ENCODE measurements at places on chromosomes 5 and 9. TPM values are rescaled to one million over a fixed set of nuclear protein-coding genes. Genes with fewer than 3 reads are reported as not detected.

GRCh38 chr5:127223256-127223974 lies 67.2 kb upstream of the MEGF10 start:
- no peaks in the 10 kb centered on the region for H3K27me3 ChIP-seq
- no peak for DNase-seq
- no peaks in the 10 kb centered on the region for H3K36me3 ChIP-seq
- H3K4me3 ChIP-seq: no peak overlapping the region

GRCh38 chr5:168314735-168315411 lies 23.4 kb downstream of the WWC1 start:
- no peaks in the 10 kb centered on the region for H3K4me1 ChIP-seq
- H3K36me3 ChIP-seq: no peaks in the 10 kb centered on the region
- no peaks in the 10 kb centered on the region for H3K27me3 ChIP-seq
- H3K27ac ChIP-seq: no peak overlapping the region
- no peak for DNase-seq

Gene NUP188
- total RNA-seq: 37.1 TPM

DNA sequence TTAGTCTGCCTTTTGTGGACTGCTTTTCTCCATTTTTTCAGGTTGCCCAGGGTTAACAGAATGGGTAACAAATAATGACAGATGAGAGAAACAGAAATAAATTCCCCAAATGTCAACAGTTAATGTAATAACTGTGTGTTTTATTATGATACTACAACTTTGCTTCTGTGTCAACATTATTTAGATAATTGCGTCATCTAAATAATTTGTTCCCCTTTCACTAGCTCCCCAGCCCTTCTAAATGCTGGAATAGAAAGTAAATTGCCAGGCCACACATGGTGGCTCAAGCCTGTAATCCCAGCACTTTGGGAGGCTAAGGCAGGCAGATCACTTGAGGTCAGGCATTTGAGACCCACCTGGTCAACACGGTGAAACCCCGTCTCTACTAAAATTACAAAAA lies 53.5 kb downstream of the RNF38 start:
- no peaks in the 10 kb centered on the region for H3K27me3 ChIP-seq
- H3K4me1 ChIP-seq: no peaks in the 10 kb centered on the region
- no peak overlapping the region for H3K27ac ChIP-seq
- H3K36me3 ChIP-seq: peaks cover 3% of the 10 kb centered on the region
- no peak for DNase-seq
- no peak overlapping the region for H3K4me3 ChIP-seq

Gene SPATA31A3
- not detected for total RNA-seq

DNA sequence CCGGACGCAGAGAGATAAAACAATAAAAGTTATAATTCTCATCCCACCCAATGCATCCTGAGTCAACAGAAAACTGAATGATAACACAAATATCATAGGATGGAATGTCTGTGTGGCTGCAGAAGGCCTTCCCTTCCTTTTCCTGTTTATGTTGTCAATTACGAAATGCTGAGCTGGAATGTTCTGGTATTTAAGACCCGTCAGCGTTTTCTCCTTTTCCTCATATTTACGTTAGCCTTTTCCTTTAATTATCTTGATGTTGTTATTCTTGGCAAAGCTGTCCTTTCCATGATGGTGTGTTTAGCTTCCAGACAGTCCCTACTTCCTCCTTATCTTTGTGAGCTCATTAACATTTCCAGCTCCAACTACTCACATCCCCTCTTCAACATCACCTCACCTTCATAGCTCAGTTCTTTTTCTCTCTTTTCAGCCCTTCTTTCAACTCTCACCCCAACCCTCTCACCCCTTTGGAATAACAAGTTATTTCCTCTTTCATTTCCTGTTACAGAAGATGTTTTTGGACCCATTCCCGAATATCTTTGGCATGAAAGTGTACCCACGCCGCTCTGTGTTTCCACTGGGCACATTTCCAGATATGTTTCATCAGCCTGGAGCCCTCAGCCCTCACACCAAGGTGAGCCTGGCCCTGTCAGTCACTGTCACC lies 221.6 kb downstream of the NR2F1-AS1 start:
- H3K4me1 ChIP-seq: no peaks in the 10 kb centered on the region
- H3K4me3 ChIP-seq: no peak overlapping the region
- no peaks in the 10 kb centered on the region for H3K27me3 ChIP-seq
- DNase-seq: no peak

DNA sequence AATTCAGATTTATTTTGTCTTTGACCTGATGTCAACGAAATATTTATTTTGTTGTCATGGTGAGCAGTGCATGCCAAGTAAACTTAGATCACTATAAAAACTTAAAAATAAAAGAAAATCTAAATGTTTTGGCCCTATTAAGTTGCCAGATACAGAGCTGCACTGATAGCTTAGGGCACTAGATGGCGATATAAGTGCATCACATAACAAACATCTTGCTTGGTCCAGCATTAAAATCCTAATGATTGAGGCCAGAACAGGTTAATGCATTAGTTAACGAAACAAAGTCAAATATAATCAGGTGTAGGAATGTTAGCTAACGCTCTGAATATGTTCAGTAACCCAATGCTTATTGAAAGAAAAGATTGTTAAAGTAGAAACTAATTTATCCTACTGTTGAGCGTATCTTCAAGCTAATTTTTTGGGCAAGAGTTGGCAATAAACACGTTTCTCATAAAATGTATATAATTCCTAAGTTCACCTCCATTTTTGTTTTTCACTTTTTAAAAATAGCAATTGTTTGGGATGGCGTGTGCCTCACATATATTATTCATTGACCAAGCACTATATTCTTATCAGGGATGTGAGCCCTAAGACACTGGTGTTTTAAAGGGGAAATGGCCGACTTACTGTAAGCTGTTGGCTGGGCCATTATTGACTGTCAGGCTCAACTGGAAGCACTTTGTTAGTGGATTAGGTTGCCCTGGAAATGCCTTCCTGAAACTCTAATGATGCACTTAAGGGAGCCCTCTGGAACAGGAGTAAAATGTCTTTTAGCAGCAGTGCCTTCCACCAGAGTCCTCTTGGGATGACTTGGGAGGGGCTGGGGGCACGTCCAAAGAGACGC lies 33.3 kb downstream of the KCTD16 start:
- no peaks in the 10 kb centered on the region for H3K36me3 ChIP-seq
- no peaks in the 10 kb centered on the region for H3K4me1 ChIP-seq
- H3K4me3 ChIP-seq: no peak overlapping the region
- no peak overlapping the region for H3K27ac ChIP-seq

Gene ANKRD18A
- total RNA-seq: 0.06 TPM

- H3K4me1 ChIP-seq: no peaks in the 10 kb centered on the region
- H3K27me3 ChIP-seq: no peaks in the 10 kb centered on the region
- no peak for DNase-seq
- H3K36me3 ChIP-seq: peaks cover 4% of the 10 kb centered on the region
Observed at GRCh38 chr9:122252796-122253195, 11.8 kb downstream of the RBM18 start.
